ENCODE measurements at places on chromosomes 6 and 20.

GRCh38 chr6:145406783-145407182 lies 328.5 kb downstream of the EPM2A start:
- DNase-seq = no peak

DNA sequence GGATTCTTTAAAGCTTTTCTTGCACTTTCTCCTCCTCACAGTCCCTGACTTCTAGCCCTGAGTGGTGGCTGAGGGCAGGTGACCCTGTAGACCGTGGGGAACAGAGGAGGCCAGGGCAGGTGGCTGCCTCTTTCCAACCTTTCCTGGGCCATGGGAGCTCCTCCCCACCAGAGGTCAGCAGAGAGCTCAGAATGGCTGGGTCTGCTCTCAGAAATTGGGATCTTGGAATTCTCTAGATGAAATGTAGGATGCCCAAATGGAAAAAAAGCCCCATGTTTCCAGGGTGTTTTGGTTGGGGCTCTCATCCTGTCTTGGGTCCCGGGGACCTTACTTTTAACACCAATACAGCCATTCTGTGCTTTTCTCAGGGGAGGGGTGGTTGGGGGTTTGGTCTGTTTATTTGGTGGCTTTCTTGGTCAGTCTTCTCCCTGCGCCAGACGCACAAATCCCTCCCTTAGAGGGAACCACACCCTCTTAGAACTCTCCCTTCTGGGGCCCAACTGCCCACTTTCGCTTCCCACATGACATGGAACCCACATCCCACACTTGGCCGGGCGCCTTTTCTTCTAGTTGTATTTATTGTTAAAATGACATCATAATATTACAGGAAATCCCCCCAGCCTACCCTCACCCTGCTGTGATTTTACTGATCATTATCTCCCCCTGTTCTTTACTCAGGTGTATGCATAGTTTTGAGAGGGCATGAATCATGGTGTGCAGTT lies 17.9 kb downstream of the GNAS start:
- DNase-seq = no peak

DNA sequence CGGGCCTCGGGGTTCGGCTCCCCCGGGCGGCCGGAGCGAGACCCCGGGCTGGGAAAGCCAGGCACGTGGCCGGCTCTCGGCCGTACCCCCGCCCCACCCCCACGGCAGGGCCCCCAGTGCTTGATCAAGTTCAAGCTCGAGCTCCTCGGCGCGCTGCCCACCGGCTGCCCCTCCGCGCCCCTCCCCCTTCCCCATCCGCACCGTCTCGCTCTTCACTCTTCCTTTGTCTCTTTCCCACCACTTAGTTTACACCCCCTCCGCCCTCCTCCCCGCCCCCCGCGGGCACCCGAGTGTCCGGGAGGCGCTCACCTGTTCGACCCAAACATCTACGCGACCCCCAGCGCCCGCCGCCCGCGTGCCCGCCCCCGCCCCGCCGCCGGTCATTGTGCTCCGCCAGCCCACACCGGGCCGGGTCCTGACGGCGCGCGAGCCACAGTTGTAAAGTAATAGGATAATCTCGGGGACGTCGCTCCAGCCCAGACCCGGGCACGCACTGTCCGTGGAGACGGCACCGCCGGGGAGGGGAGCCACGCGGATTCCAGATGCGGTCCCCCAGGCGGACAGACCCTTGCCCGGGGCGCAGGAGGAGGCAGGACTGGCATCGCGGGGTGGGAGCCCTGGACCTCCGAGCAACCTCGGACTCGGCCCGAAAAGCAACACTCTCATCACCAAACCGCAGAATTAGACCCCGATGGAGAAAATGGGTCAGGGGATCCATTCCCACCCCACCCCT lies 100.7 kb downstream of the NOL4L start:
- peak; percentile 32 for DNase-seq

- no peak for DNase-seq
These were observed 104.9 kb downstream of the RPS12 start for GRCh38 chr6:132919045-132919860.

- DNase-seq = no peak
These were observed 1097.8 kb downstream of the KIF16B start for GRCh38 chr20:15475483-15475882.
